ENCODE measurements at places on chromosomes 1 and 21.

DNA sequence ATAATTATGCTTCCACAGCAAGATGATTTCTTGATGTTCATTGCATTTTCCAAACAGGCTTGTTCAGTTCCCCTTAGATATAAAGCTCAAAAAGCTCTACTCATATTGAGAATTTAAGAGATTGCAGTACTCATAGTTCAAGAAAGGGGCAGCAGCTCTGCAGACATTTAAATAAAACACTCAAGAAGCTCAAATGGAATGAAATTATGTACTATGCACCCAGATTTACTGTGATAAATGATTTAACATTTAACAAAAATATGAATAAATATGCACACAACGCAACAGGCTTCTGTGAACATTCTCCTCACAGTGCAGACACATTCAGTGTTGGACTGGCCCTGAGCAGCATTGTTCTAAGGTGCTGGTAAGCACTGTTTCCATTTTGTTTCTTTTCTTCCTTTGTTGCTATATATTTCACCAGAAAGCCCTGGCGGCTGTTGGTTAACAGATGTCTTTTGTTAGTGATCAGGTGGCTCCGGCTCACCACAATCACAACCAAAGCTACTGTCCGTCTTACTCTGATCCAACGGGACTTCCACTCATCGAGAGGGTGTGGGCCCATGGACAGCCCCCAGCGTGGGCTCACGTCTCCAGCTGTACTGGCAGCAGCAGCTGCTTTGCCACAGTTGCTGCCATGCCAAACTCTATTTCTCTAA is 1440.3 kb downstream of the NCAM2 start:
- no peak for DNase-seq

- no peak for DNase-seq
Observed at GRCh38 chr1:151196292-151196800, 2.0 kb upstream of the PIP5K1A start.

GRCh38 chr1:110196917-110197765 is 13.0 kb upstream of the KCNC4 start:
- peak; percentile 54 for DNase-seq

DNA sequence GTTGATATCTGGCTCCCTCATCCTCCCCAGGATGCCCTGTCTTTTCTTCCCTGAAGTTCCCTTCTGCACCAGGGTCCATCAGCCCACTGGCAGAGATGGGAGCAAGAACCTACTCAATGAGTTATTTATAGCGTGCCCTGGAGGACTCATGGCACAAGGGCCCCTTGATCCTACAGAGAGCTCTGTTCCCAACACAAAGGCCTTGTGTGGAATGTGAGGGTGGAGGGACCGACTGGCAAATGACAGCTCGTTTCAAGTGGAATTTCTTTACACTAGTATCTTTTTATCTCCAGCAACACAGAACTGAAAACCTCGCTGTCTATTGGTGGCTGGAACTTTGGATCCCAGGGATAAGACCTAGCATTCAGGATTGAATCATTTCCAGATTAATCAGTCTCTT is 22.4 kb downstream of the CHI3L2 start:
- DNase-seq, result no peak

- no peak for DNase-seq
Observed at GRCh38 chr1:229258757-229259060, 12.2 kb upstream of the RAB4A start.

GRCh38 chr21:23686737-23687523 is 1920.4 kb downstream of the MRPL39 start:
- no peak for DNase-seq

DNA sequence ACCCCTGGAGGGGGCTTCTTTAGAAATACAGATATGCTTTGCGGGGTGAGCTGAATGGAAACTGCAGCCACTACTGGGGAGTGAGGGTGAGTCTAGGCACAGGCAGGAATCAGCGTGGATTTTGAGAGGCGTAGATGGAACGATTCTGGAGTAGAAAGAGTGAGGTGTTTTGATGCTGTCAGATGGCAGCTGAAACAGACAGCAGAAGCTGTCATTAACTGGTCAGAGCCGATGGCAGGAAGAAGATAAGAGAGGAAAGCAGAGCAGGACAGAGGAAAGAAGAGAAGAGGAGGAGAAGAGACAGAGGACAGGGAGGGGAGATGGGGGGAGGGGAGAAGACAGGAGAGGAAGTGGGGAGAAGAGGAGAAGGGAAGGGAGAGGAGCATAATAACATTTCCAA is 138.5 kb downstream of the LRIG2 start:
- no peak for DNase-seq

- DNase-seq, result no peak
Observed at GRCh38 chr21:31732597-31733550, 956 bp upstream of the SCAF4 start.

DNA sequence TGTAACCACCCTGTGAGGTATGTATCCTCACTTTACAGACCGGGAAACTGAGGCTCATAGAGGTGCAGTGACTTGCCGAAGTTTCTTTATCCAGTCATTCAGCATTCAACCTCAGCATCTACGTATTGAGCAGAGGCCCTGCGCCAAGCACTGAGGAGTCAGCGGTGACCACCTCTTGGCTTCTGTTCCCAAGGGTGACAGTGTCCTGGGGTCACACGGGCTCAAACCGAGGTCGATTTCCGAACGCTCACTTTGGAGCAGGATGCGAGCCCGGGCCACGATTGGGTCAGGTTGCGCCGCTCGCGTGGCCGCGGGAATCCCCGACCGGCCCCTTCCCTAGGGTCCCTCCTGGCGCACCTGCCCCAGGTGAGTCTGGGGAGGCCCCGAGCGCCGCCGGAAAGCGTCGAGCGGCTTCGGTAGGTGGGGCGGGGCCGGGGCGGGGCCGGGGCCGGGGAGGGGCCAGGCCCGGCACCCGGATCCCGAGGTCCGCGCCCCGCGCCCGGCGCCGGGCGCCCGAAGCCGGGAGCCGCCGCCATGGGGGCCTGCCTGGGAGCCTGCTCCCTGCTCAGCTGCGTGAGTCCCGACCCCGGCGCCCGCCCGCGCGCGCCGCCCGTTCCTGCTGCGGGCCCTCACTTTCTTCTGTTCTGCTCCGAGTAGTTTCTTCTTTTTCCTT is at the start of gene SERINC2:
TSS of gene SERINC2 (plus strand) at position 482 of the 673 bp plus-strand sequence. CDS start at position 535, 53 bp downstream.
- DNase-seq, result no peak

GRCh38 chr1:201103666-201104065 is 8.6 kb downstream of the CACNA1S start:
- no peak for DNase-seq

GRCh38 chr1:202200669-202201068 is 7.1 kb downstream of the LGR6 start:
- DNase-seq, result no peak

DNA sequence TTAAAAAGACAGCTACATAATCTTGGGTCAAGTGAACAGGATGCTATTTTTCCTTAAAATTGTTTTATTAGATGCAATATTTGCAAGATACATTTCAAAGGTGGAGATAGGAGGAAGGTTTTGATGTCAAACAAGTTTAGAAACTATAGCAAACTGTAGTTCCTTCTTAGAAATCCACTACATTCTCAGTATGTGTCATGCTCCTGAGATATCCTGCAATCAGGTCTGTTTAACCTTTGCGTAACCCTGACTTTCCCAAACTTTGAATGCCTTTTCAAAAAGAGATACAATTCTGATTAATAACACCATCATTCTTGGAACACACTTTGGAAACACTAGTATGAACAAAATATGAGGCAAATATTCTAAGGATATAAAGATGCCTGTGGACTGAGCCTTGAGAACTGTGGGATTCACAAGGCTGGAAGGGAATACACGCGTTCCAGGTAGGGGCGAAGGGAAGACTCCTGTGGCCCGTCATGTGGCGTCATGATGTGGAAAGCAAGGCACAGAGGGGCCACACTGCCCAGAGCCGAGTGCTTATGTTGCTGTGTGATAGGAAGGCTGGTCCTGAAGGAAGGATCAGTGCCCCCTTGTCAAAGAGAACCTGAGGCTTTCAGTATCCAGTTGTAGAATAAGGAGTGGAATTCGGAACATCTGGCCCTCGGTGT is 19.6 kb upstream of the TARBP1 start:
- no peak for DNase-seq

GRCh38 chr1:235935235-235936225 is 68.8 kb upstream of the LYST start:
- DNase-seq, result no peak

GRCh38 chr1:243490748-243491686 is 235.2 kb downstream of the SDCCAG8 start:
- no peak for DNase-seq

DNA sequence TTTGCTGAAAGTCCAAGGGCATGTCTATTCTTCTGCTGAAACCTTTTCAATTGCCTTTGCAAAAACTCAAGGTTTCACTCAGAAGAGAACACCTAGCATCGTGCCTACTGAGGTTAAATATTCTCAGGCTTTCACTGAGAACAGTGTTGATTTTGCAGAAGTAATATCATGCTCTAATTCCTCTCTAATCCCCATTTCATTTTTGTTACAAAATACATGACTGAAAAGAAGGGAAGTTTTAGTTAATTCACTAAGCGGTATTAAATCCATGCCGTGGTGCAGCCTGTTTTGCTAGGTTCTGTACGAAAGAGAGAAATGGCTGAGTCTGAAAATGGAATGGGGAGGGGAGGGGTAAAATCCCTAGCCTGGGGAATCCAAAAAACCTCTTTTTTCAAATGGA is 163.2 kb upstream of the CAMK1G start:
- no peak for DNase-seq

- DNase-seq, result no peak
Observed at GRCh38 chr1:109197158-109198042, 16.3 kb upstream of the SARS1 start.

DNA sequence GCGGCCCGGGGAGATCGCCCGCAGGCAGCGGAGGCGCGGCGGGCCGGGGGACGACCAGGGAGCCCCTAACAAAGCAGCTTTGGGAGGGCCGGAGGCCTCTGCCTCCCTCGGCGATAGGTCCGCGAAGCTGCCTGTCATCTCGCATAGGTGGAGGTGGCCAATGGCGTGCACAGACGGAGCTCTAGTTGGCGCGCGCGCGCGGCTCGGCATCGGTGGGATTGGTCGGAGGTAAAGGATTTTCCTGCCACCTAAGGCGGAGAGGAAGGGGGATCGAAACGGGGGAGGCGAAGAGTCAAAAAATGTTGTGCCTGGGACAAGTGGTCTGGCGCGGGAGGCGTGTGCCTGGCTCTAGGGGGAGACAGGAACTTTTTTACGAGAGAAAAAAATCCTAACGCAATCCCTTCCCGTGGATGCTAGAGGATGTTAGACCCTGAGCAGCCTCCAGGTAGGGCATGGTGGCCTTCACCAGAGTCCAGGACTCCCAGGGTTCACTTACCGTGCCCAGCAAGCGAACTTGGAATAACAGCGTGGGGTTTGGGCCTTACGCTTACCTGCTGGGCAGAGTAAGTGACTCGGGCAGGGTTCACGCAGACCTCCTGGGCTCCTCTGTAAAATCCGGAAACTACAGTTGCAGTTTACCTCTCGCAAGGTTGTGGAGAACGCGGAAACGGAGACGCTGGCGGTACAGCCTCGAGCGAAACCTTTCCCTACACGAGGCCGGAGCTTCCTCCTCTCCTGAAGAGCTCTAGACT is 99.9 kb upstream of the SOD1 start:
- peak; percentile 92 for DNase-seq

GRCh38 chr1:16716691-16717335 is 23.5 kb upstream of the RNU1-4 start:
- DNase-seq, result no peak

GRCh38 chr1:87706779-87707228 is 378.1 kb downstream of the LMO4 start:
- DNase-seq, result no peak

Data from activated CD4-positive, alpha-beta T cell treated with anti-CD3 and anti-CD28 coated beads, Interleukin-2, amount 50 U/mL, for 24 hours (primary cell).